ENCODE measurements at places on chromosomes 3 and 15. TPM values are rescaled to one million over a fixed set of nuclear protein-coding genes. Genes with fewer than 3 reads are reported as not detected.

The CCDC13 gene
- total RNA-seq = not detected

The AGBL1 gene
- 0.02 TPM for total RNA-seq

The BCL6 gene
- total RNA-seq = 28.8 TPM

The HIGD2B gene
- total RNA-seq = not detected

The ACKR4 gene
- 1.6 TPM for total RNA-seq

DNA sequence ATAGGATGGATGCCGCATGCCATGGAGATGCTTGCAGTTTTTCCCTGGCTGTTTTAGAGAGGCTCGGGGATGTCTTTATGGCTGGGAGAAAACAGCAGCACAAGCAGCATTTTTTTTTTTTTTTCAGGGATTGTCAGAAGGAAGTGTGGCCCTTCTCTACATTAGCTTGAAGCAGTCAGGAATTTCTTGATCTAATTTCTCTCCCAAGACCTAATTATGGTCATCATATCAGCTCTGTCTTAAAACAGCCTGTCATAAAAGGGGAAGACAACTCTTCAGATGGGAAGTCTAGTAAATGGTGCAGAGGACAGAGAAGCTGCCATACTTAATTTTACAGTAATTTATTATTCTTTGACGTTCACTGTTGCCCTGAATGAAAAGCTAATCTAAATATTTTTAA lies 44.5 kb downstream of the EAF1 start:
- DNase-seq = no peak

GRCh38 chr3:133930341-133930933 lies 34.8 kb upstream of the RAB6B start:
- no peak for DNase-seq

- no peak for DNase-seq
These were observed 88.8 kb upstream of the CHD2 start for GRCh38 chr15:92811148-92811913.

DNA sequence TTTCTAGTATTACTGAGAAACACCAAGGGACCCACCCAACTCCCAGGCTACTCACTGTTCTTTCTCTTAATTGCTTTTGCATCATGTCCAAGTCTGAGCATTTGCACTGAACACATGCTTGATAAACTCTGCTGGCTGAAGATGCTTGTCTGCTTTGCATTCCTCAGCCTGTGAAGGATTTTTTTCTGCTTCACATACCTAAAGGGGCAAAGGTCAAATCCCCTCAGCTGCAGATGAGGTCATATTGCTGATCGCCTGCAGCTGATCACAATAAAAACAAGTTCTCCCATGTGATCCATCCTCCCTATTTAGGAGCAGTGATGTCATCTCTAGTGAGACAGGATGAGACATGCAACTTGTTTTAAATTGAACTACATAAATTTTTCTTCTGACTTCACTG lies 84.6 kb upstream of the DCBLD2 start:
- DNase-seq = no peak

- DNase-seq = no peak
These were observed 6.3 kb upstream of the HCN4 start for GRCh38 chr15:73375012-73375411.

DNA sequence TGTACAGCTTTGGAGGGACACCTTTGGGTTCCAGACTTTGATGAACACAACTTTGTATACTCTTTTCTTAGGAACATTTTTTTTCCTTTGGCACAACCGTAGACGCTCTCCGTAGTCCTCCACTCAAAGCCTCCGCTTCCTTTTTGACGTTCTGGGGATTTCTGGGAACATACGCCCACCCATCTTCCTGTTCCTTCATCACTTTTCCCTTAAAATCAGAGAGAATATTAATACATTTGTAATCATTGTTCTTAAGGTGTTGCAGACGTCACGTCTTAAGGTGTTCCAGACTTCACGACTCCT lies 405 bp upstream of the SPG21 start:
- no peak for DNase-seq

Data from heart right ventricle (tissue), 16 donors.